ENCODE measurements at places on chromosomes 7 and 10.

DNA sequence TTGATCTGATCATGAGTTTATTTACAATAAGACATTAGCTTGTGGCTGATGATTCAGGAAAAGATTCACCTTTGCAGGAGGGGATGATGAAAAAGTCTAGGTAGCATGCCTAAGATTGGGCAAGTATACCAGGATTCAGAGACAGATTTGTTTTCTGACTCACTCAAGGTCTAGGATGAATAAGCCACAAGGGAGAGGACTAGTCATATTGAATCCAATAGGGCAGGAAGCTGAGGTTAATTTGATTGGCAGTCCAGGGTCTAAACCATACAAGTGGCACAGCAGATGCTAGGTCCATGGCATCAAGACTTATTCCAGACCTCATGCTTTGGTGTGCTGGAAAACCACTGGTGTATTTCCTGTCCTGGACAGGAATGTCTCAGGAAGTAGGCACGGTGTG is 1133.4 kb downstream of the XPNPEP1 start:
- DNase-seq: no peak

- DNase-seq: no peak
Measured at GRCh38 chr7:155257482-155258225, 40.0 kb upstream of the INSIG1 start.

- DNase-seq: no peak
Measured at GRCh38 chr10:43955978-43956377, 307.3 kb upstream of the ZNF32 start.

DNA sequence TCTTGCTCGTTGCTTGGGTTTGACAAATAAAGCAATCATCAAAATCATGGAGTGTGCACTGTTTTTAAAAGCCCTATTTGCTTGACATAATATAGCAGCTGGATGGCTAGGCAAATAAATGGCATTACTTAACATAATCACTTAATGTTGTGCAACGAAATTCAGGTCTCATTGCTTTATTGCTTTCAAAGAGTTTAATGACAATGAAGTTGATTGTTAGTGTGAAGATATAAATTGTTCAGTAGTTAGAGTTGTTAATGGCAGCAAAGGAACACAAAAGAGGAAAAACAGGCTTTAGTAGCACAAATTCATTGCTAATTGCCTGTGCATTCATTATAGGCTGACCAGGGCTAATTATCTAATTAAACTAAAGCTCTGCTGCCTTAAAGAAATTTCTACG is 7.6 kb upstream of the ADO start:
- DNase-seq: no peak

- no peak for DNase-seq
Measured at GRCh38 chr7:79615466-79615865, 162.0 kb upstream of the MAGI2 start.

DNA sequence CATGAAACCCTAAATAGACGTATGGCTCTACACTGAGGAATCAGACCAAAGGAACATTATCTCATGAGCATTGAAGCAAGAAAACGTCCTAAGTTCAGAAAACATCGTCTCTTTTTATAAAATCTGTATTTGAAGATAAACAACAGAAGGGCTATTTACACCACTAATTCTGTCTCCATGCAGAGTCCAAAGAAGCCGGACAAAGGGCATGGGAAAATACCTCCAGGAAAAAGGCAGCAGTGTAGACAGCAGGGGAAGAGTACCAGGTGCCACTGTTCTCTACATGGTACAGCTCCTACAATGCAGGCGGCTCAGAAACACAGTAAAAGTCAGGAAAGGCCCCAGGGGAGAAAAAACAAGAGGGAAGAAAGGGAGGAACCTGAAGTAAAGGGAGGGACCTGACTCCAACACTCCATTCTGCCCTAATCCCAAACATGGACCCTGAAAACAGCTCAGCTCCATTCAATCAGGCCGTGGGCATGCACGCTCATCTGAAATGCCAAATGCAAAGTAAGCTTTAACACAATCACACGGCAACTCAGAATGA is 17.5 kb downstream of the FAM171A1 start:
- DNase-seq: no peak

- DNase-seq: no peak
Measured at GRCh38 chr7:32318300-32319011, 171.7 kb downstream of the LSM5 start.

DNA sequence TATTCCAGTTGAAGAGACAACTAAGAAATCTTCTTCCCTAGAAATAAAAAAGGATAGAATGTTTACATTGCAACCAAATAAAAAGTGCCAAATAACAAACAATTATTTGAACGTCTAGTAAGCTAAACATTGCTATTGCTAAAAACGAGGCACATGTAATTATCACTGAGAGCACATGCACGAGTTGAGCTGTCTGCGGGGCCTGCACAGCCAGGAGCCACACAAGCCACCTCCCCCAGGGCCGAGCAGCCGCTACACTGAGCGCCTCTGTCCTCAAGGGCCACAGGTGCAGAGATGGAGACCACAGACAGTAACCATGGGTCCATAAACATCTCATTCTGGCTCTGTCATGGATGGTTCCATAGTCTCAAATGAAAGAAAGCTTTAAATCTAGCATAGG is 17.2 kb downstream of the NCAPG2 start:
- no peak for DNase-seq

GRCh38 chr7:149728491-149729375 is 44.7 kb downstream of the ZNF467 start:
- DNase-seq: no peak

- no peak for DNase-seq
Measured at GRCh38 chr10:132521041-132521465, 16.5 kb upstream of the INPP5A start.

All from DMS153 (cell line).